Hair follicle dermal papilla cell (primary cell): ENCODE measurements at places on chromosomes 7 and 10. TPM values are rescaled to one million over a fixed set of nuclear protein-coding genes. Genes with fewer than 3 reads are reported as not detected.

TSPAN12 gene
- 1.1 and 2.1 TPM in 2 replicates for total RNA-seq

ADRB1 gene
- total RNA-seq: not detected in 2 replicates

EPO gene
- total RNA-seq: not detected in 2 replicates

SRGN gene
- 132 and 137 TPM in 2 replicates for total RNA-seq

PVRIG gene
- not detected in 2 replicates for total RNA-seq

KAZALD1 gene
- total RNA-seq: 9.1 and 9.7 TPM in 2 replicates

LIPM gene
- not detected in 2 replicates for total RNA-seq

SH2D4B gene
- not detected in 2 replicates for total RNA-seq

MYO3A gene
- not detected in 2 replicates for total RNA-seq

PPP1R3C gene
- 75.5 and 139 TPM in 2 replicates for total RNA-seq

PILRA gene
- 0.36 TPM in 1 of 2 replicates, not detected in the other for total RNA-seq

SEC31B gene
- 5.1 and 7.1 TPM in 2 replicates for total RNA-seq

SHOC2 gene
- total RNA-seq: 71.6 and 78.4 TPM in 2 replicates

STMP1 gene
- 13.4 and 13.5 TPM in 2 replicates for total RNA-seq

AP5Z1 gene
- total RNA-seq: 66.7 and 67.7 TPM in 2 replicates

NKX1-2 gene
- total RNA-seq: 0.16 TPM in 1 of 2 replicates, not detected in the other

RPEL1 gene
- 0.16 TPM in 1 of 2 replicates, not detected in the other for total RNA-seq

LYZL2 gene
- not detected in 2 replicates for total RNA-seq

CNNM1 gene
- 0.36 and 0.97 TPM in 2 replicates for total RNA-seq

AZGP1 gene
- total RNA-seq: 0.12 TPM in 1 of 2 replicates, not detected in the other

PHYHIPL gene
- total RNA-seq: not detected in 2 replicates

LHPP gene
- total RNA-seq: 11.0 and 14.8 TPM in 2 replicates

INMT gene
- 0.97 and 1.5 TPM in 2 replicates for total RNA-seq

SHH gene
- total RNA-seq: not detected in 2 replicates

SRRM3 gene
- 0.85 and 1.9 TPM in 2 replicates for total RNA-seq

NYAP1 gene
- 3.0 and 4.7 TPM in 2 replicates for total RNA-seq

LLCFC1 gene
- total RNA-seq: not detected in 2 replicates

NUTM2E gene
- total RNA-seq: not detected in 2 replicates

ANK3 gene
- total RNA-seq: 7.5 and 8.0 TPM in 2 replicates

TET1 gene
- 9.2 and 14.3 TPM in 2 replicates for total RNA-seq
